ENCODE measurements at places on chromosomes 6 and 20.
A peak's percentile ranks its signal among the peaks of the same experiment; 100 is the strongest.

DNA sequence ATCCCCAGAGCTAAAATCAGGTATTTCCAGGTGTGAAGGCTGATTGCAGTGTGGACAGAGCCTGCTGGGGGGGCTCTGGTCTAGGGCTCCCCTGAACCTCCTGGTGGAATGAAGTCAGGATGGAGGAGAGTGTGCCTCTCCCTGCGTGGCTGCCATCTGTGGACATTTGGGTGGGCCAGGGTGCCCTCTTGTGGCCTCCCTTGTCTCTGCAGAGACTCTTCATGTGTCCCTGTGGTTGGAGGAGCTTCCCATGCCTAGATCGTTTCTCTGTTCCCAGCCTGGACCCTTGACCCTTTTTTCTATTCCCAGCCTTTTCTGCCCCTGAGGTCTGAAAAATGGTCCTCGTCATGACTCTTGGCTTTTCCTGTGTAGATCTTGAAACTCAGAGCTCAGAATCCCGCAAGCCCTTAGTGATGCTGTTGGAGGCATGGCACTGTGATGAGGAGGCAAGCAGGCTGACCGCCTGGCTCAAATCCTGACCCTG, 9.9 kb upstream of the PSMF1 start:
- peak; percentile 35 for DNase-seq

- DNase-seq: no peak
These were observed 75.3 kb upstream of the RIPOR2 start for GRCh38 chr6:25010902-25011625.

- DNase-seq: no peak
These were observed 18.8 kb upstream of the CLPSL2 start for GRCh38 chr6:35757456-35758123.

DNA sequence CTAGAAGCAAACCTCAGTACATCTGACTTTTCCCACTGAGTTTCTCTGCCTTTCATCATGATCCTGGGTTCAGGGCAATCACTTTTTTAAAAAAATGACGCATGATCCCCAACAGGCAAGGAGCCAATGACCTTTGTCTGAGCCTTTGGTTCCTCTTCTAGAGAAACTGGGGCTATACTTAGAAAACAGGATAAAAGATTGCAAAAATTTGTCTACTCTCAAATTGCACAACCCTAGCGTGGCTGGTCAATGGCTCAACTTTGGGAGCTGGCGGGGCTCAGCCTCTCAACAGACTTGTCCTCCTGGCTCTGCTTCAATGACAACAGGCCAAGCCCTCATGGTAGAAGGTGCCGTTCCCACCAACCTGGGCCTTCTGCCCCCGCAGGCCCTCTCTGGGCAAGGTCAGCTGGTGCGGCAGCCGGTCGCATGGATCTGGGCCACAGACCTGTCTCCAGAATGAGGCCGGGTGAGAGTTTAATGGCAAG, 48.7 kb downstream of the PDYN start:
- DNase-seq: no peak

DNA sequence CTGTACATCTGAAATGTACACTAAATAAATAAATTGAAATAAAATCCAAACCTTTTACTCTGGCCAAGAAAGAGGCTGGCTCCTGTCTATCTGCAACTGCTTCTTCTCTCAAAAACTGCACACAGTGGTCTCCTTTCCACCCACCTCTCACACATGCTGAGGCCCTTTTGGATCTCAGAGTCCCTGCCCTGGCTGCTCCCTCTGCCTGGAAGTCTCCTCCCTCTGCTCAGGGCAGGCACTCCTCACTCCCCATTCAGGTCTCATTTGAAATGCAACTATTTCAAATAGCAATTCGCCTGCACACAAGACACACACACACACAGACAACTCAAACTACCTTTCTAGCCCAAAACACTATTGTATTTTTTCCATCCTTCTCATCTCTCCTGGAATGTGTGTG, 348.8 kb downstream of the PKHD1 start:
- no peak for DNase-seq

DNA sequence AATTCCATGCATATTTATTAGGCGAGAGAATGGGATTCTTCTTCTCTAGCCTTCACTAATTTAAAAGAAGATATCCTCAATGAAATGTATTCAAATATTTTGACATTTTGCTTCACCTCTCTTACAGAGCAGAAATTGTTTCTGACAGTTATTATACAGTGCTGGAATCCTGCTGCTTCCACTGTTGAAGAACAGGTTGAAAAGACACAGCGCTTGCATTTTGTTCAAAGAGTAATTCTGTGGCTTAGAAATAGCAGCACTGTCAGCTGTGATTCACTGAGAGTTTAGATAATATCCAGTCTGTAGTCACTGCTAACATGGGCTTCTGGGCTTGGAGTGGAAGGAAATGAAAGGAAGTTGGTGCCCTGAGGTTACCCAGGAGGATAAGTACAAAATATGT, 117.1 kb upstream of the FBXL4 start:
- no peak for DNase-seq

DNA sequence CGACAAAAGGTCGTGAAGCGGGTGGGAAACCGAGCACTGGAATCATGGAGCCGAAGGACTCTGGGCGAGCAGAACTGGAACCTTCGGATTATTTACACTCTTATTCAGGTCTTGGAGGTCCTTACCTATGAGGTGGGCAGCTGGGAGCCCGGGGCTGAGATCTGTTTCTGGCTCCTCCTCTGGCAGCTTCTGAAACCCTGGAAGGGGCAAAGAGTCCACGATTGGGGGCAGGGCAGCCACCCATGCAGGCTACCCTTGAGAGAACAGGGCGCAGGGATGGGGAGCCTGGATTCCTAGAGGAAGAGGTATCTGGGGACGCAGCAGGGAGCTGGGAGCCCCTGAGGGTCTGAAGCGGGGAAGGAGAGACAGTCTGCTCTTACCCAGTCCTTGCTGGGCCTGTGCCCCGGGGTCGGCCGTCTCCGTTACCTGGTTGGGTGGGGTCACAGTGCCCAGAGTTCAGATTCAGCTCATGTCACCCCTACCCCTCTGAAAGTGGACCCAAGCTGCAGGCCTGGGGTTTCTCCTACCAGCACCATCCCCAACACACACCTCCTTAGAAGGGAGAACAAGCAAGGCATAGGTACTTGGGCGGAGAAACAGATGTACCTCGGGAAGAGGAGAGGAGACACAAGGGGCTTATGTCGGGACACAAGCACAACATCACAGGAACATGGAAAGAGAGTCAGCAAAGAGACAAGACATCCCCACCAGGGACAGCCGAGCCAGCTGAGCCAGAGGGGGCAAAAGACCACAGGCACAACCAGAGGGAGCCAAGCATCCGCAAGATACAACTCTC, 592 bp downstream of the LTB start:
- DNase-seq: no peak

DNA sequence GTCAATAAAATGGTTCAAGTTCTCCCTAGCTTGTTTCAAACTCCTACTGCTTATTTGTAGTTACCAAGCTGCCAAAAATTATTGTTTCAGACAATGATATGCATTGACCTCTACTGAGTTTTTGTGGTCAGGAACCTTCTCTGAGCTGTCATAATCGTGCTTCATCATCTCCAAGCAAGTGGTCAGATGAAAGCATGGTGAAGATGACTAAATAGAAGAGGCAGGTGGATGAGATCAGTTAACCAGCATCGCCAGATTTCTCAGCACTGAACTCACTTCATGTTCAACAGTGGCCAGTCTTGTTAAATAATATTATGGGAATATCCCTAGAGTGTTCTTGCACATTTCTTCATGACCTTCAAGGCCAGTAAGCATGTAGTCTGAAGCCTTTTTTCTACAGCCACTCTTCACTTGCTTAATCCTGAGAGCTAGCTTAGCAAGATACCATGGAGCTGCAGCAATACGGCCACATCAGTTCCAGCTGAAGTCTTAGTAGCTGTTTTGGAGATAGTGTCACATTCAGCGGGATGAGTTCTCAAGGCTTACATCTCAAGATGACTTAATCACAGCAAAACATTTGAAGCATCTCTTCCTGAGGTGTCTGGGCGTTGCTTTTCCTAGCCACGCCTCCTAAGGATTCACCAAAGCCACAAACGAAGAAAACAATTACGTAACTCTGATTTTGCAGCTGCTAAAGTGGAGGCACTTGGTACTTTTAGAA, 101.6 kb upstream of the TMEM30A start:
- DNase-seq: no peak

- DNase-seq: no peak
These were observed 3.2 kb upstream of the SIRPA start for GRCh38 chr20:1892119-1892385.

- DNase-seq: no peak
These were observed 36.5 kb downstream of the SYNJ2 start for GRCh38 chr6:158018041-158018771.

DNA sequence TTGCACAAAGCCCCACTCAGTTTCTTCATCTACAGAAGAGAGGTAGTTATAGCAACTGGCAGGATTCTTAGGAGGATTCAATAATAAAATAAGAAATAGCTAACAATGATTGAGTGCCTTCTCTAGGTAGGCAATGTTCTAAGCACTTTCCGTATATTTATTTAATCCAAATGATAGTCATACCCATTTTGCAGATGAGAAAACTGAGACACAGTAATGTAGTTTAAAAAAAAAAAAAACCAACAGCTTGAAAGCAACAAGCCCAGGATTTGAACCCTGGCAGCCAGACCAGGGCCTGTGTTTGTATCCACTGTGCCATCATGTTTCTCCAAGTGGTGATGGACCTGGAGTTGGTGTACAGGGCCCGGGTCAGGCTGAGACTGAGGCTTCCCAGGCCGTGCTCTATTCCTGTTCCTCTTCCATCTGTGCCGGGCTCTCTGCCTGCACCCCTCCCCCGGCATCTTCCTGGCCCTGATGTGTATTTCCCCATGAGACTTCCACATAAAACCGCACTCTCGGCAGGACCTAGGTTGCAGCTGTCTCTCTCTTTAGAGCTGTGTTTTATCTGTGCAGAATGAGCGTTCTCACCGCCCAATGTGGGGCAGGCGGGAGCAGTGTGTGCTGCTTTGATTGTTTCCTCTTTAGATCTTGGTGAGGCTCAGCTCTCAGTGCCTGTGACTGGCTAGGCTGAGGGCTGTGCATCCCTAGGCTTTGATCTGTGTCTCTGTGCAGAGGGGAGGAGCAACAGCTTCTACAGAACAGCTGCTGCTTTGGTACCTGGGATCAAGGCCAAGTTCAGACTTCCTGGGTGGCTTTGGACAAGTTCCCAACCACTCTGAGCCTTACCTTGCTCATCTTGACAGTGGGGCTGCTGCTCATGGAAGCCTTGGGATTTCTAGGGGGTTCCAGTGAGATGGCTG, 49.5 kb downstream of the TOX2 start:
- no peak for DNase-seq

GRCh38 chr6:43933148-43933885, 163.3 kb downstream of the VEGFA start:
- no peak for DNase-seq

DNA sequence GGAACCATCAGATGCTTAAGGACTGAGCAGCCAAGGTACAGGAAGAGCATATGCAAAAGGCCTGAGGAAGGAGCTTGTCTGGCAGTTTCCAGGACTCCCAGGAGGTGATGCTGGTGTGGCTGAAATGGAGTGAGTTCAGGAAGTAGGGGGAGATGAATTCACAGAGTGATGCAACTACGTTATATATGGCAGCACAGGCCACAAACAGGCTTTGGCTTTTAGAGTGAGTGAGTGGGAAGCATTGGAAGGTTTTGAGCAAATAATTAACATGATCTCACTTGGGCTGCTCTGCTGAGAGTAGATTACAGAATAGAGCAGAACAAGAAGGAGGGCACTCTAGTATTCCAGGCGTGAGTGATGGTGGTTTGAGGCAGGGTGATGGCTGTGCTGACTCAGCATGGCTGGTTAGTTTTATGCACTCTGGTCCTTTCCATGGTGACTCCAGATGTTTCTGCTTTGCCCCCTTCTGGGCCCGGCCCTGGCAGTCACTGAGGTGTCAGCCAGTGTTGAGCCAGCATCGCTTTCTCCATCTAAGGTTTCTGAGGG, 6.5 kb downstream of the BTN2A2 start:
- no peak for DNase-seq

- DNase-seq: no peak
These were observed 94.2 kb downstream of the FOXC1 start for GRCh38 chr6:1703923-1704322.

GRCh38 chr20:59268870-59269269, 31.5 kb upstream of the EDN3 start:
- no peak for DNase-seq

DNA sequence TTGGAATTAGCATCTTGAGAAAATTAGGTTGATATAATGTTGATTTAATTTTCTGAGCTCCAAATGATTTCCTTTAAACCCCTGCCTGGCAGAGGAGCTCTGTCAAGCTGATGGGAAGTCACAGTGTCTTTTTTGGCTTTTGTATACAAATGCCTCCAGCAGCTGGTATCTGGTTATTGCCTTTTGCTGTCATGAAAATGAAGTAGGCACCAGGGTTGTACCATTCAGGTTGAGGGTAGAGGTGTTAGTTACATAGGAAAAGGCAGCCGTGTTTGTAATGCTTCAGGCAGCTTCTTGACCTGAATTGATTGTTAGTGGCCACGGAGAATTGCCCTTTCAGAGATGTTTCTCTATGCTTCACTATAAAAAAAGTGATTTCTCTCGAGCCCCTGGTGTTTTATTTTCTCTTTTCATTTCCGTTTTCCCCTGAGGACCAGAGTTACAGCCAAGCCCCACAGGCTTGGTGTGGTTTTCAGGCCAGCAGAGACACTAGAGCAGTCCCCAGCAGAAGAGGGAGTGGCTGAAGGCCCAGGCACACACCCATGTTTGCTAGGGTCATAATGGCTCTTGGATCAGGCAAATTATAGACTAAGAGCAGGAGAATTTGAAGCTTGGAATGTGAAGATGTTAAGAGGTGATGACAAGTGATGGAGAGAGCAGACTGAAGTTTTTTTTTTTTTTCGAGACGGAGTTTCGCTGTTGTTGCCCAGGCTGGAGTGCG, 21.6 kb downstream of the CMTR1 start:
- no peak for DNase-seq

DNA sequence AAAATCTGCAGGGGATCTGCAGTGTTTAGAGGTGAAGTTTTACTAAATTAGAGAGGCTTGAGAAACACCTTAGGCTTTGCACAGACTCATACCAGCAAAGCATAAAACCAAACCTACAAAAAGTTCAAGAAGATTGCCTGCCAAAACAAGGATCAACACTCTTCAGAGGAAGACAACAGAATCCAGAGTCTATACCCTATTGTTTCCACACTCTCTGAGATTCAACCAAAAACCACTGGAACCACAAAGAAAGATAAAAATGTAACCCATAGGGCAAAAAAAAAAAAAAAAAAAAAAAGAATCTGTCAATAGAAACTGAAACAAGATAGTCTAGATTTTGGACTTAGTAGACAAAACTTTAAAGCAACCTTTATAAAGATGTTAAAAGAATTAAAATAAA, 102.7 kb downstream of the ANKRD60 start:
- DNase-seq: no peak

DNA sequence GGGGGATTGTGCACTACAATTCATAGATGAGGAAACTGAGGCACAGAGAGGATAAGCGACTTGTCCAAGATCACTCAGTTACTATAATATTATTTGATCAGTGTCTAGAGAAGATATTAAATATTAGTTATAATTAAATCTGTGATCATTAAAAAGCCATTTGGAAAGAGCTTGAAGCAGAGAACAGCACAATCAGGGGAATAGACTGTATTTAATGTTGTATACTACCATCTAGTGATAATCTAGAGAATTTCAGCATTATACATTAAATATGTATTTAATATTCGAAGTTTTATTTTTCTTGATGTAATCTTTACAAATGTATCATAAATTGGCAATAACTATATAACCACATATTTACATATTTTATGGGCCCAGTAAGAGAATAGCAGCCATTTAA, 20.1 kb upstream of the MTCL3 start:
- DNase-seq: no peak

GRCh38 chr6:55902796-55903195, 27.4 kb upstream of the BMP5 start:
- no peak for DNase-seq

GRCh38 chr6:16651871-16652270, 109.4 kb downstream of the ATXN1 start:
- DNase-seq: no peak

- no peak for DNase-seq
These were observed 46.7 kb downstream of the SERAC1 start for GRCh38 chr6:158121335-158121734.

All from stimulated activated CD4-positive, alpha-beta T cell treated with anti-CD3 and anti-CD28 coated beads, TNF-alpha, amount 100 ng/mL, for 48 hours (primary cell).